ENCODE measurements at places on chromosomes 3 and 15.

DNA sequence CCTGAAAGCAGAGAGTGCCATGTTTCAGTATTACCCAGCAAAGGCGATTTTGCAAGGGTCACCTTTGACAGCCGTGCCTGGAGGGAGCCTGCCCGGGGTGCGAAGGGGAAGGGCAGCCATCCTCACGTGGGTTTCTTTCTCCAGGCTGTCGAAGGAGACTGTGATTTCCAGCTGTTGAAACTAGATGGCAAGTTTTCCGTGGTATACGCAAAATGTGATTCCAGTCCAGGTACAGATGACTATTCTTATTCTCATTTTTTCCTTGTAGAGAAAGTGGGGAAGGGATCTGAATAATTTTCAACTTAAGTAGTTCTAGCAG, 3.4 kb downstream of the AHSG start:
- DNase-seq = no peak

GRCh38 chr3:21256932-21257331, 494.1 kb downstream of the ZNF385D start:
- no peak for DNase-seq

DNA sequence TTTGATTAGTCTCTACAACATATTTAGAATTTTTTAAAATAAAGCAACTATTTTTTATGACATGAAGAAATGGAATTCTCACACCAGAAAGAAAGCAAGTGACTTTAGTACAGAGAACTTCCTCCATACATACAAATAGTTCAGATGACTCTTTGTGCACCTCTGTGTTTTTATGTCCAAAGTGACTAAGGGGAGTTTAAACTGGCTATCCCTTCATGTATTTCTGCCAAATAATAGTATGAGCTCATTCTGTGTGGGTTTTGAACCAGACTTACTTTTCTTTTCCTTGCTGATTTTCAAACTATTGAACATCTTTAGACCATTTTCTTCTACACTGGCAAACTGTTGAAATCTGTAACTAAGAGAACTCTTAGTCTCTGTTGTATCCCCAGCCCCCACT, 196.3 kb downstream of the EPHA3 start:
- no peak for DNase-seq

DNA sequence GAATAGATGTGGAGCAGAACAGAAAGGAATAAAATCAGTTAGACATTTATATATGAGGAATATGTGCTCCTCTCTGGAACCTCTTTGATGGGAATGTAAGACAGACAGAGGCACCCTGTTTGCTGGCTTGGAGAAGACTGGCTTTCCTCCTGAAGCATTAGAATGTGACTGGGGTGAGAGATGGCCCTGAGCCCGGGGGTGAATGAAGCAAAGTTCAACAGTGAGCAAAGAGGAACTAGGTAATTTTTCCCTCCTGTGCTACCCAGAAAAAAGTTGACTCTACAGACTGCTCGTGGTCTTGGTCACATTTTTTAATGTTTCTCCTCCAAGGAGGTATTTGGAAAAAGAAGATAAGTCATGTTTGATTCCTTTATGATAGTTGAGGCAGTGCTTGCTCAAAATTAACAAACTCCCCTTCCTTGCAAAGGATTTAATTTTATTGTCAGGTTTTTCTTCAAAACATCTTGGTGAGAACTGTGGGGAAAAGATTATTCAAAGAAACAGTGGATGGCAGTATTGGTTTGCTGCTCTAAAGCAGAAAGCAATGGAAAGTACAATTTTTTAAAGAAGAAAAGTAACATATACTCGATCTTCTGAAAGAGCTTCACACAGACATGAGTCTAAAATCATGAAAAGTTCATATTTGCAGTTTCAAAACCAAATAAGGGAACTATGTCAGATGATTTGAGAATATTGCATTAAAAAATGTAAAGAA, 370.4 kb upstream of the CDIN1 start:
- DNase-seq = no peak

DNA sequence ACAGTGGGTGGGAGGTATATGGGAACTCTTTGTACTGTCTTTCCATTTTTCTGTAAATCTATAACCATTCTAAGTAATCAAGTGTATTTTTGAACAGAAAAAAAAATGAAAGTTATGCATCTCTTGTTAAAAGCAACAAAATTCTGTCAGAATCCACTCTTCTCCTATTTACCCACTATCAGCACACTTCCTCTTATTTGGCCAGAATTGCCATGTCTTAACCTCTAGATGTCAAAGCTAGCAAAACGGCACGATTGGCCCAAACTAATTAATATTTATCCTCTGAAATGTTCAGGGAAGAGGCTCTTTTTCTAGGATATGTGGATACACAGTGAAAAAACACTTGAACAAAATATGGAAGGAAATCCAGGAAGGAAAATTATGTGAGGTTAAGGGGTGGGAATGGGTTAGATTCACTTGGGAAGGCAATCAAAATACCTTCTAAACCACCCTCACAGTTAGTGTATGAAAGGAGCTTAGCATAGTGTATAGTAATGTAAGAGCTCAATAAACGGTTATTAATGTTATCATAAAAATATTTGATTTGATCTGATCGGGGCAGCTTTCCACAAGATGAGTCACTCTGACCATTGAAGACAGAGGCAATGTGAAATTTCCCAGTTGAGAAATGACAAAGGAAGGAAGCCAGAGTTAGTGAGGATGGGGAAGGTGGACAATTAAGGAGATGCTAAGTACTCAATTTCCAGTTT, 20.1 kb upstream of the TGFBR2 start:
- no peak for DNase-seq
